ENCODE measurements at places on chromosomes 7 and 10.

GRCh38 chr10:83533290-83533689 is 606.0 kb upstream of the GHITM start:
- no peak for DNase-seq

- no peak for DNase-seq
These were observed 12.1 kb upstream of the DLX6 start for GRCh38 chr7:96993094-96993865.

DNA sequence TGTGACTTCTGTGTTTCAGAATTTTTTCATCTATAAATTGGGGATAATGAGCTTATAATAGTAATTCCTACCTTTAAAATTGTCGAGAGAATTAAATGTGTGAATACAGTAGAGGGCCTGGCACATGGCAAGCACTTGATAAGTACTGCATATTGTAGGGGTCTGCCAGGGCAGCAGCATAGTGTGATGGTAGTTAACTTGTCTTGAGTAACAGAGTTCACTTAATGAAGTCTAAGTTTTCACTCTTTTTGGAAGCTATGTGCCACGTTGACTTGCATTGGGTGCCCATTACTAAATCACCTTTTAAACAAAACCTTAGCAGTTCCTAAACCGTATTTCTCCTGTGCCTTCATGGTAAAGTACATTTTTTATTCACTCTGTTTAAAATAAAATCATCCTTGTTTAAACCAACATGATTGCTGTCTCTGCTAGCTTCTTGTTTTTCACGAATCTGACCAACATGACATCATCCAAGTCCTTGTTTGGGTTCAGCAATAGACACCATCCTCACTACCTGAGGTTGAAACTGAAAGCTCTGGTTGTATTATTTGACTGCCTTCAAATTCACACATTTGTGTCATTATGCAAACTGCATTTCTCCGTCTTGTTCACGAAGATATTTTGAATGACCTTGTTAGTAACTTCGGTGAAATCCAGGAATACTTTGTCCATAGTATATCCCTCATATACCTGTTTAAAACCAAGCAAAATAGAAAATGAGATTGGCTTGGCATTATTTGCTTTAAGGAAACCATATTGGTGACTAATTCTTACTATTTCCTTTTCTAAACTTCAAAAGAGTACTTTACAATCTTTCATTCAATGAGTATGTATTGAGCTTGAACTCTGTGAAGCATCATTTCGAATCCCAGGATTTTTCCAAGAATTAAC is 340.2 kb downstream of the SUGCT start:
- no peak for DNase-seq

DNA sequence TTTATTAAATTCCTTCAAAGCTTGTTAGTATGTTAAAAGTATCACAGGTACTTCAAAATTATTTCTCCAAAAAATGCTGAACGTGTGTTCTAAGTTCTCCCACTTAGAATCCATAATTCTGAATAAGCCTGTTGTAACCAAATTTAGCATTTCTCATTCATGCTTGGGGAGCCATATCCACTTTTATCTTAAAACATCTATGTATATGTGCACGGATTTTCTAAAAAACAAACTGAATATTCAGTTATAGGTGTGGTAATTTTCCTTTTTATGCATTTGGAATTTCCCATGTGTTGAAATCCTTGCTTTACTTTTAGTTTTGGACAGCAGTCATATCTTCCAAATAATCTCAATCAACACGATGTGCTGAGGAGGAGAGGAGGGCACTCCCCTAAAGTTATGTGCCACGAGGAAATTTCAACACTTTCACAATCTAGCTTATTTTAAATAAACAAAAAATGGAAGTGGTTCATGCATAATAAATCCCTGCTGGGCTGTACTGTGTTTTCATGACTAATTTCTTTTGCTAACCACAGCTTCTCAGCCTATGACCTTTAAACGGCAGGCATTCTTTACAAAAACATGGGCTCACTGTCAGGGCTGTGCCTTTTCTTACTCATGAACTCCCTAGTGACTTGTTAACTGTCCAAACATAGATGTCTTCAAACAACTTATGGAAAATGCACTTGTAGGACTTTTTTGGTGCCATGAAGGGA is 380.3 kb upstream of the SEMA3C start:
- DNase-seq, result no peak

DNA sequence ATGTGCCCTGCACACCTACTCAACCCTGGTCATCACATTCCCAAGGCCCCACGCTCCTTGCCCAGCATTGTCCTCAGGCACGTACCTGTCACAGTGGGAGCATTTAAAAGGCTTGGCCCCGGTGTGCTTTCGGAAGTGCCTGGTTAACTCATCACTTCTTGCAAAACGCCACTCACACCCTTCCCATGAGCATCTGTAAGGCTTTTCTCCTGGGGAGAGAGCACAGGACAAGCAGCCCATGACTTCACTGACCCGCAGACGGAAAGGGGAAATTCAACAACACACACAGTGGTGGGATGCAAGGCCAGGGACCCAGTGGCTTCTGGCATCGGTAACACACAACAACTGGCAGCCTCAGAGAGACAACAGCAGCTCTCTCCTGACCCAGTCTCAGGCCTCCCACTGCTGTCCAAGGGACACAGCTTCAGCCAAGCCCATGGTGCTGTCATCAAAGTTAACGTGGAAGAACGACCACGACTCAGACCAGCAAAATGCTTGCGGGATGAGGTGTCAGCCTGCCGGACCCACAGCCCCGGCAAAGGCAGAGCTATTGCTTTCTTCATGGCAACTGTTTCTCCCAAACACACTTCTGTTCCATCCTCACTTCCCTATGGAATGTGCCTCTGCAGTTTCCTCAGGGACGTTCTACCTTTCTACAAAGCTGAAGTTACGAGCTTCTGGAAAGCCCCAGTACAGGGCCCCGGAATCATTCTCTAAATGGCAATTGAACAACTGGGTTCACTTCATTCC is 4.8 kb downstream of the KLF6 start:
- DNase-seq, result no peak

GRCh38 chr7:79182283-79182682 is 271.2 kb downstream of the MAGI2 start:
- DNase-seq, result no peak

DNA sequence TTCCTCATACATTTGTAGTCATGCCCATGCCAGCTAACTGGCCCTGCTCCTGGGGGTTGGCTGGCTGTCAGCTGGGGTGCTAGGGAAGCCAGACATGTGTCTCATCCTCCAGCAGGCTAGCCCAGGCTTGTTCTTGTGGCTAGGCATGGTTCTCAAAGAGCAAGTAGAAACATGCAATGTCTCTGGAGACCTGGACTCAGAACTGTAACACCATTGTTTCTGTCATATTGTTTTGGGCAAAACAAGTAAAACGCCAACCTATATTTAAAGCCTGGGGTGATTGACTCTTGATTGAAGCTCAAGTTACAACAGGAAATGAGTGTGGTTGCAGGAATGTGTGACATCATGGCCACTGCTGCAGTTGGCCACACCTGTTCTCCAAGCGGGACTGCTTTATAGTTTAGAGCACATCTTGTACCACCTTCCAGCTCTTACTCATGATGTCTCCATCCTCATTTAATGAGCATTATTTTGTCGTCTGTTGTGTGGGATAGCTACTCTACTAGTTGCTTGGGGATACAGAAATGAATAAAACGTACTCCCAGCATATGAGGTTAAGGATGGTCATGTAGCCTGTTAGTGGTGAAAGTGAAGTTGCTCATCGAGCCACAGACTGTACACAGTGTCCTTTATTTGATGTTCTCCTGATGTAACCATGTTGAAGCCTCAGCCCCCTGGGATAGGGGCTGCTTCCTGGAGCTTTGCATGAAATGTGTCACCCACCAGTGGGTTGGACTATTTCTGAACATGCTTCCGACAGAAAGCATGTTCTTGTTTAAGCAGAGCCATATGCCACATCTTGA is 168.4 kb downstream of the SORCS3 start:
- DNase-seq, result no peak

GRCh38 chr10:68284062-68285001 is 47.5 kb upstream of the HNRNPH3 start:
- no peak for DNase-seq

- no peak for DNase-seq
These were observed 41.9 kb downstream of the IQUB start for GRCh38 chr7:123492485-123492884.

- DNase-seq, result no peak
These were observed 24.5 kb upstream of the RHOBTB1 start for GRCh38 chr10:60968504-60968903.

- no peak for DNase-seq
These were observed 24.7 kb upstream of the GPAM start for GRCh38 chr10:112208292-112208691.

DNA sequence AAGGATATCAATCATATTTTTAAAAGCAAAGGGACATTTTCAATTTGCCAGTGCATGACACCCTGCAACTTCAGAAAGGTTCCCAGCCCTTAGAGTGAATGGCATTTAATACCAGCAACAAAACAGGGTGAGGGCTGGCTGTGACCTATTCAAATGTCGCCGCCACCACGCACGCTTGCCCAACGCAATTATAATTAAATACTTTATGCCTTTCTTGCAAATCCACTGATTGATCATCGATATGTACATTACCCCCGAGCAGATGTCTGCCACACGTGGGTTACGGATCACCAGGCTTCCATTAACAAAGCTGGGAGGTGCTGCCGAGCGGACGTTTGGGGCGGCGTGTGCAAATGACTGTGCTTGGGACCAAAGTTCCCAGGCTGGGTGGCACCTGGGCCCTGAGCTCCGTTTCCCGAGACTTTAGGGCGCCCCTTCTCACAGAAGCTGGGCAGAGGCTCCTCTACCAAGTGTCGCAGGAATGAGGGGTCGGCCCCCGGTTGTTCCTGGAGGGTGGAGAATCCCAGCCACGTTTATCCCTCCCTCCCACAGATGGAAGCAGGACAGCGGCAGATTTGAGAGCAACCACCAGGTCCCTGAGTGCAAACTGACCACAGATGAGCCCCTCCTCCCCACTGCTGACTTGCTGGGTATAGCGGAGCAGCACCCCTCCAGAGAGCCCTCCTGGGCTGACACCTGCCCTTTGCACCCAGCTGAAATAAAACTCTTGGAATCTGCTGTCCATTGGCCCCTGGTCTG is 3.9 kb downstream of the FOXL3 start:
- no peak for DNase-seq

GRCh38 chr10:21552638-21553037 is 18.6 kb downstream of the MLLT10 start:
- DNase-seq, result no peak

GRCh38 chr7:23235813-23236221 is 10.8 kb upstream of the GPNMB start:
- DNase-seq, result no peak

DNA sequence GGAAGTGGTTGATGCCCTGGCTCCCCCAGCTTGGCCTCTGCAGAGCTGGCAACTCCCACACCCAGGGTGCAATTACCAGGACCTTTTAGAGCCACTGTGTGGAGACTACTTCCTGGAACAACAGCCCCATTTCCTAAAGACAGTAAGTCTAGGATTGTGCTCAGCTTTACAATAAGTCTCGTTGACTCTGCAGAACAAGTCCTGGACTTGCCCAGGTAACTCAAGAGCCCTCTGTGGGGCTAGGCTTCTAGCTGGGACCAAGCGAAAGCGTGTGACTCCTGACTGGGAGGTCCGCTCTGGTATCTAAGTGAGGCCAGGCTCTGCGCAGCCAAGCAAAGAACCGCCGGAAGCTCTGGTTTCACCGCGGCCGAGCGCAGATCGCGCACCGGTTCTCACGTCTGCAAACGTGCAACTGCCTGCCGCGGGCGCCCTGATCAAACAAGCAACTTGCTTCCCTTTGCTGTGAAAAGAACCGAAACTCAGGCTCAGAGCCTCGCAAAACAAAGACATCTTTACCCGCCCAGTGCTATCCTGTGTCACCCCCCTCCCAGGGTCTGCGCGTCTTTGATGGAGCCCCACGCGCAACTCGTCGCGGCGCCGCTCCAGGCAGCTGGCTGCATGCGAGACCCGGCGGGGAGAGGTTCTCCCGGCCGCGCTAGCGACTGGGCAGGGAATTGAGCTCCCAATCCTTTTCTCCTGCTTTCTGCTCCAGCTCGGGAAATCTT is 4.4 kb upstream of the PDLIM1 start:
- DNase-seq, result peak; percentile 30

DNA sequence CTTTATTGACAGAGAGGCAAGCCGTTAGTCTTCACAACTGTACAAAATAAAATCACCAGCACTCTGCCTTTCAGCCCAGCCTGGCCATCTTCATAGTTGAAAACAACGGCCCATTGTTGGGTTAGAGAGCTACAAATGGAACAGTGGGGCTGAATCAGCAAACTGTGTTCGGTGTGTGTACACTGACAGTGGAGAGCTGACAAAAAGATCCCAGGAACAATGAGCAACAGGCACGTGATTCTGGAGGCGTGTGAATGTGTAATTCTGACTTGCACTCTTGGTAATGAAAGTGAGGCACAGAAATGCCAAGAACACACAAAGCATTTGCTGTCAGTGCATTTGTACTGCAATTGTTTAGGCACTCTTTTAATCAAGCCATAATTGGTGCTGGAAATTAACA is 303.7 kb downstream of the WDR11 start:
- no peak for DNase-seq

- DNase-seq, result no peak
These were observed 20.4 kb downstream of the GRID2IP start for GRCh38 chr7:6530626-6531491.

- no peak for DNase-seq
These were observed 10.2 kb downstream of the PYROXD2 start for GRCh38 chr10:98404571-98405359.

GRCh38 chr7:130966246-130967009 is 232.4 kb upstream of the KLF14 start:
- DNase-seq, result no peak

DNA sequence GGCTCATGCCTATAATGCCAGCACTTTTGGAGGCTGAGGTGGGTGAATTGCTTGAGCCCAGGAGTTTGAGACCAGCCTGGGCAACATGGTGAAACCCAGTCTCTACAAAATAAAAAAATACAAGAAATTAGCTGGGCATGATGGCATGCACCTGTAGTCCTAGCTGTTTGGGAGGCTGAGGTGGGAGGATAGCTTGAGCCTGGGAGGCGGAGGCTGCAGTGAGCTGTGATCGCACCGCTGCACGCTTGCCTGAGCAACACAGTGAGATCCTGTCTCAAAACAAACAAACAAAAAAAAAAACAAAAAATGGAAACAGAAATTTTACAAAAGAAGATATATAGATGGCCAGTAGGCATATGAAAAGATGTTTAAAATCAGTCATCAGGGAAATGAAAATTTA is 57.1 kb downstream of the PTEN start:
- DNase-seq, result no peak

DNA sequence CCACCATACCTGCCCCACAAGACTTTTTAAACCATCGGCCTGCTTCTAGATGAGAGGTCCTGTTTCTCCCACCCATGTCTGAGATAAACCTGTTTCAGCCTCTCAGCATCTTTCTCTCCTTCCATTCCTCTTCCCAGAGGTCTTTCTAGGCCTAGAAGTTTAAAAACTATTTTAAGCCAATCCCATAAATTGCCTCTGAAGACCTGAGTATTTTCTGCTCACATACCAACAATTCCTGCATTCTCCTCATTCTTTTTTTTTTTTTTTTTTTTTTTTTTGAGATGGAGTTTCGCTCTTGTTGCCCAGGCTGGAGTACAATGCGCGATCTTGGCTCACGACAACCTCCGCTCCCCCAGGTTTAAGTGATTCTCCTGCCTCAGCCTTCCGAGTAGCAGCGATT is 262.9 kb upstream of the AUTS2 start:
- no peak for DNase-seq

GRCh38 chr10:71598621-71599055 is 120.9 kb downstream of the C10orf105 start:
- DNase-seq, result no peak
